Activated T-cell treated with anti-CD3 and anti-CD28 coated beads for 48 hours (primary cell): ENCODE measurements at places on chromosomes 2 and 18.

DNA sequence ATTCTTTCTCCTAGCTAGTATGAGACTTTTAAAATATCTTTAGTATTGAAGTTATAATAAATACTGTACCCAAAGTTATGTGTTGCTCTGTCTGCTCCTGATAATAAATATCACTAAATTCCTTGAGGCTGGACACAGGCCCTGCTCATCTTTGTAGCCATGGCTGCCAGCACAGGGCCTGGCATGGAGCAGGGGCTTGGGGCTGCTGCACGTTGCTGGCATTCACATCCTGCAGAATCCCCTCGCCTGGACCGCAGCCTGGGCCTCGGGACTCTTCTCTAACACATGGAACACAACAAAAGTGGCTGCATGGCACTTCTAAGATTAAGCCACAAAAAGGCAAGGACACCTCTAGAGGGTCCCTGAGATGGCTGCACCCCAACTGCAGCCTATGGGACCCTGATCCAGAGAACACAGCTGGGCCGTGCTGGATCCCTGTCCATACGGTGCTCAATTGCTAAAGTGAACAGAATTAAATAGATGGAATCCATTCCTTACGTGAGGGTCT is 477.5 kb upstream of the MYT1L start:
- DNase-seq, result no peak

- no peak for DNase-seq
These were observed 520.6 kb upstream of the RAB12 start for GRCh38 chr18:8088626-8089025.

- peak; percentile 8 for DNase-seq
These were observed 35.8 kb upstream of the AFF3 start for GRCh38 chr2:100178085-100178788.

- DNase-seq, result no peak
These were observed 18.2 kb downstream of the ERCC3 start for GRCh38 chr2:127275789-127276188.

GRCh38 chr2:198371921-198372543 is 567.6 kb downstream of the PLCL1 start:
- no peak for DNase-seq

DNA sequence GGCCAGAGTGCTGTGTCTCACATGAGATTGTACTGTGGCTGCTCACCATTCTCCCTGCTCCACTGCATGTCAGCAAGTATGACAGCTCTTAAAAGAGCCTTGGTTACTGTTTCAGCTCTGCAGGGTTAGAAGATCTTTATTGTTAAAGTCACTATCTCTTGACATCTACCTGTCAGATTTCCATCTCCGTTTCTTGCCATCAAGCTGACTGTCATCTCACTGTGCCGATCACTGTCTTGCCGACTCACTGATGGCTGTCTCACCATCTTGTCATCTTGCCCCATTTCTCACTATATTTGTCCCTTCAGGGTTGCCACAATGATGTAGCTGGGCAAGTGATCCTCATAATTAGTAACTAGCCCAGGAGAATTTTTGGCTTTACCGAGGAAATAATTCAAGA is 800.9 kb upstream of the CDH7 start:
- no peak for DNase-seq

DNA sequence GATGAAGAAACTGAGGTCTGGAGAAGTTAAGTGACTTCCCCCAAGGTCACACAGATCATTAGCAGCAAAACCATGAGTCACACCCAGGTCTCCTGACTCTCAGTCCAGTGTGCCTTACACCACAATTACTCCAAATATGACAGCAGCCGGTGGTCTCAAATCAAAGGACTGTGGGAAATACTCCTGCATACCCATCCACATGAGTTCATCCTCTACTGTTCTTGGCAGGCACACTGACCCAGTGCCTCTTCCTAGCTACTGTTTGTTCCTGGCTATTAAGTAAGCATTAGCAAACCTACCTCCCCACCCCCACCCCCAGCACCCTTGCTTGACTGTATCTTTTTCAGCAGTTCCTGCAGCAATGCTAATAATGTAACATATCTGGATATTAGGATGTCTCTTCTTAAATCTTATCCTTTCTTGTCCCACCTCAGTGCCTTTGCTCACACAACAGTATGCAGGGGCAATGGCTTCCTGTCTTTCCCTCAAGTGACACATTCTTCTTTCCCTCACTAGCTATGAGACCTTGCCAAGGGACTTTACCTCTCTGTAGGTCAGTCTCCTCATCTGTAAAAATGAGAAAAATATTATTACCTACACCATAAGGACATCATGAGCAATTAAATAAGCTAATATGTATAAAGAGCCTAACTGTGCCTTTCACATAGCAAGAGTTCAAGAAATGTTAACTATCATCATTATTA is 46.2 kb downstream of the FAM98A start:
- DNase-seq, result no peak

GRCh38 chr2:99389371-99389770 is 52.2 kb downstream of the EIF5B start:
- DNase-seq, result no peak

DNA sequence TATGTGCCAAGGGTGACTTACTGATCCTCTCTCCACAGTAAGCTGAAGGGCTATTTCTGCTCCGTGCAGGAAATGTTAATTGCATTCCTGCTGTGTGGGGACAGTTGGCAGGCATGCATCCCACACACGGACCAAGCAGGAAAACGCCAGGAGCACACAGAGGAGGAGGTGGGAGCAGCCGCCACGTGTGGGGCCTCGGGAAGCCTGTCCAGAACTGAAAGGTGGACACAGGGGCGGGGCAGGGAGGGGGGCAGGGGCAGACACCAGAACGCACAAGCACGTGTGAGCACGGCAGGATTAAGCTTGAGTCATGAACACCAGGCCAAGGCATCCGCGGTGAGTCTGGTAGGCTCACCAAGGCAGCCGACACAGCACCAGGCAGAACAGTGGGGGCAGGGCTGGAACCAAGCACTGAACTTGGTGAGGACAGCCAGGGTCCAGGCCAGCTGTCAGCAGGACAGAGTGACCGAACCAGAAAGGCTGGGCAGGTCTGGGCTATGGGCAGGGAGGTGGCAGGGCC is 177.1 kb downstream of the EIPR1 start:
- no peak for DNase-seq

DNA sequence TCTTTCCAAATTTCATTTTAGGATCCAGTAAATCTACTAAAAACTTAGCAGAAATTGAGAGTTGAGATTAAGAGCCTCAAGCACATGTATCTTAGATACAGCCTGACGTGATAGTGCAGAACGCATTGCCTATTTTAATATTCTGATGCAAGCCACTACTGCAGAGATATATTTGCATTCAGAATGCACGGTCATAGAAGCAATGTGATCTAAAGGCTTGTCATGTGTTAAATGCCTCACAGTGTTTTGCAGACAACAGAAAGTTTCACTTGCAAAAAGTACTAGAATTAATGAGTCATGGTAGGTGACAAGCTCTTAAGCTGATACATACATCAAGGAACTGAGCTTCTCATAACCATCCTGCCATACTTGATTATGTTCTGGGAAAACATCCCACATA is 886.7 kb upstream of the CHAC2 start:
- no peak for DNase-seq

DNA sequence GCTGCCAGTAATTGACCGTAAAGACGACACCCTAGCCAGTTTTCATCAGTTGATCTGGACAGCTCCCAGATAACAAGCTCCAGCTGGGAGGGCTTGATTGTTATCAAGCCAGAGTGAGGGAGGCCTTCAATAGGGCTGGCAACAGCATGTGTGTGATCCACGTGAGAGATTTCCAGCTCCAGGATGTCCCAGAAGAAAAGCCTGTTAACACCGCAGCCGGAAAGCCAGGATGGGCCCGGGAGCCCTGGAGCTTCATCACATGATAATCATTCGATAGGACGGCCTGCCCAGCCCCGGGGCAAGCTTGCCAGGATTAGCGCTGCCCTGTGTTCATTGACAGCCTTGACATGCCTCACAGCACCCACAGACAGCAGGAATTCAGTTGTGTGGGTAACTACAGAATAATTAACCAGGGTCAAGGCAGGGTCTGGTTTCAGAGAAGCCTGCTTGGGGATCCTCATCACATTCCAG is 182.5 kb downstream of the C1D start:
- DNase-seq, result no peak

GRCh38 chr2:231334981-231335380 is 60.5 kb upstream of the B3GNT7 start:
- no peak for DNase-seq

- DNase-seq, result no peak
These were observed 114.5 kb upstream of the STPG4 start for GRCh38 chr2:47269316-47270232.

- DNase-seq, result no peak
These were observed 1021.2 kb downstream of the LRP1B start for GRCh38 chr2:141109633-141110032.

- DNase-seq, result no peak
These were observed 33.4 kb upstream of the PPP4R1 start for GRCh38 chr18:9647496-9648323.

DNA sequence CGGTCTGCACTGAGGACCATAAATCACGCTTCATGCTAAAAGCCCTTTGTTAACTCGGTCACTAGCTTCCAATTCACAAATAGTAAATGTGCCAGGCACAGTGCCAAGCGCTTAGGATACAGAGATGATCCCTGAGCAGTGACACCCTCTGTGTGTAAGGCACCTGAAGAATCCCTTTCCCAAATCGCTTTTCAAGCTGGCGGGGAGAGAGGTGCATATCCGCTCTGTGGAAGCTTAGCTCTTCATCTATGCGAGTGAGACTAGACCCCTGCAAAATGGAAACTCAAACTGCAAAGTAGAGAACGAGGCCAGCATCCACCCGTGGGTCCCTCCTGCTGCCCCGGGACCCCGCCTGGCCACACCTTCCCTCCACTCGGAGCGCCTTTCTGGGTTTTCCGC is 2.4 kb downstream of the PIEZO2 start:
- DNase-seq, result no peak

DNA sequence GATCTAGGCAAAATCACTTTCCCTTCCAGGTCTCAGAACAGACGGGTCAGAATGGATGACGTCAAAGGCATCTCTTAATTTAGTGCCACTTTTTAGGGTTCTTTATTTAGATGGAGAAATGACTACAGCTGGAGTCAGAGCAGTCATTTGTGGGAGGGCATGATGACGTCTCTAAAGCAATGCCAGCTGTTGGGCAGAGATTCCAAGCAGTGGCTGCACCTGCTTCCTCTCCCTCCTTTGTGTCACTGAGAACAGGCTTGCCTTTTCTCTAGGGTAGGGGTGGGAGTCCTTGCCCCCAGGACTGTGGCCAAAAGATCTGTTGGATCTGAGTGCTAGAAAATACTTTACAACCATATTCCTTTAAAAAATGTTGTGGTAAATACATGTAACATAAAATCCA is 28.7 kb upstream of the SKOR2 start:
- no peak for DNase-seq

DNA sequence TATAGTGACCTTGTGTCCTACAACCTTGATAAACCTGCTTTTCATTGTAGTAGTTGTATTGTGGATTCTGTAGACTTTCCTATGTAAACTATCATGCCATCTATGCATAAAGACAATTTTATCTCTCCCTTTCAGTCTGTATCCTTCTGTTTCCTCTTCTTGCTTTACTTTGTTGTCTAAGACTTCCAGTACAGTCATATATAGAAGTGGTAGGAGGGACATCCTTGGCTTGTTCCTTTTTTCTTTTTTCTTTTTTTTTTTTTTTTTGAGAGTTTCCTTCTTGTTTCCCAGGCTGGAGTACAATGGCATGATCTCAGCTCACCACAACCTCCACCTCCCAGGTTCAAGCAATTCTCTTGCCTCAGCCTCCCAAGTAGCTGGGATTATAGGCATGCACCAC is 39.7 kb downstream of the UBE2F start:
- no peak for DNase-seq

- no peak for DNase-seq
These were observed 27.1 kb upstream of the MAP3K20 start for GRCh38 chr2:173048522-173048896.

- DNase-seq, result no peak
These were observed 78.0 kb upstream of the OTX1 start for GRCh38 chr2:62972601-62973000.

- DNase-seq, result no peak
These were observed 186.8 kb downstream of the ZNF521 start for GRCh38 chr18:25164848-25165811.

GRCh38 chr18:67600181-67601180 is 84.0 kb upstream of the DSEL start:
- no peak for DNase-seq

DNA sequence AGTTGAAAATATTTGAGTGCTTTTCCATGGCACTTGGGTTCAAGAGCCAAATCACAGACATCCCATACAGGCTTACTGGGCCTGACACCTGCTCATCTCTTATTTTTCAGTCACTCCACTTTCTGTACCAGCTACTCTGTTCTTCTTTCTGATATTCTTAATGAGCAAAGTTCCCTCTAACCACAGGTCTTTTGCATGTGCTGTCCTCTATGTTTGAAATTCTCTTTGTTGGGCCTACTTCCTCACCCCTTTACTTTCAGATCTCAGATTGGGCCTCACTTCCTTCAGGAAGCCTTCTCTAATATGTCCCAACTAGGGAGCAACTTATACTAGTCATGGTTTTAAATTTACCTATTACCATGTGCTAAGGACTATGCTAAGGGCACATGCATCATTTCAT is 81.8 kb upstream of the RBMS1 start:
- DNase-seq, result no peak

GRCh38 chr2:76733736-76734135 is 788.4 kb downstream of the LRRTM4 start:
- no peak for DNase-seq
